ENCODE measurements at places on chromosomes 2 and 18. TPM values are rescaled to one million over a fixed set of nuclear protein-coding genes. Genes with fewer than 3 reads are reported as not detected.

DNA sequence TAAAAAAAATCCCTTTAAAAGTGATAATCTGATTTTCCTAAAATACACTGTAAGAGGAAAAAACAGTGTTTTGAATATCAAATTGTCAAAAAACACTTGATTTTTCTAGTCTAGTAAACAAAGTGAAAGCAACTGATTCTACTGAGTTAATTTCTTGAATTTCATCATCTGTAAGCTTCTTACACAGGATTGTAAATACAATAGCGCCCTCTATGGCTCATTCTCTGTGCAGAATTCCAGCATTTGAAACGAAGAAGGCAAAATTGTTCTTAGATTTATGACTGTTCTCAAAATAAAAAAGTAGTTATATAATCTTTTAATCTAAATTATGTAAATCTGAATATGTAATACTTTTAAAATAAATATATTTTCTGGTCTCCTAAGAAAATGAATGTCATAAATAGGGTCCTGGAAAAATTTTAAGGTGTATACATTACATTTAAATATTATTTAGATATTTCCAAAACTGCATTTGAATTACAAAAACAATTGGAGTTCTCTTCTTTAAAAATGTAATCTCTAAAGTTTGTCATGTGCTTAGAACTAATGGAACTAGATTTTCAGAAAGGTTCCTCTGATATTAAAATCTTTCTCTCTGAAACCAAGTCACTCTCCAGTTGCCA lies 176.9 kb upstream of the MC4R start:
- DNase-seq, result peak; percentile 74

Gene ADGRF3
- total RNA-seq, result not detected

- DNase-seq, result no peak
Observed at GRCh38 chr2:47403609-47404193, 745 bp downstream of the MSH2 start.

Gene EFHD1
- total RNA-seq, result not detected

Gene SOX11
- not detected for total RNA-seq

GRCh38 chr2:163604941-163605555 lies 130.8 kb downstream of the FIGN start:
- peak; percentile 64 for DNase-seq

- no peak for DNase-seq
Observed at GRCh38 chr2:61726456-61727209, 127.2 kb downstream of the FAM161A start.

Gene SMARCAL1
- 7.4 TPM for total RNA-seq

- DNase-seq, result peak; percentile 39
Observed at GRCh38 chr2:161946489-161947107, 127.4 kb downstream of the DPP4 start.

Gene ANKRD53
- total RNA-seq, result not detected

- no peak for DNase-seq
Observed at GRCh38 chr2:191019376-191019775, 5.4 kb upstream of the STAT1 start.

DNA sequence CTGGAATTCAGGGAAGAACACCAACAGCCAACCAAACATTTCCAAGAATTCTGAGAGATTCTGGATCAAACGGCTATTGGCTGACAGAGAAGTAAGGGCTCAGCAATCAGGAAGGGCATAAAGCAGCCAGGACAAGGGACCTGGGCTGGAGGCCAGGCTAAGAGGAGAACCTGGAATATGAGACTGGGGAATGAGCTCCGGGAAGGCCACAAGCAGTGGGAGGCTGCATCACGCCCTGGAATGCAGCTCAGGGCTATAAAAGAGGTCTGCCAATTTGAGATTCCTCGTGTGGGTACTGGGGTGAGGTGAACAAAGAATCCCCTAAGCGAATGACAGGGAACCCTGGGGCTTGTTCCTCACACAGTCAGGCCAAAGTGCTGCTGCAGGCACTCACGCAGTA lies 60.4 kb downstream of the ANO7 start:
- no peak for DNase-seq

GRCh38 chr2:269356-270030 lies 4.7 kb downstream of the ACP1 start:
- DNase-seq, result no peak

- DNase-seq, result no peak
Observed at GRCh38 chr2:170969030-170969429, 40.0 kb downstream of the GORASP2 start.

GRCh38 chr2:194926873-194927272 lies 730.2 kb upstream of the SLC39A10 start:
- no peak for DNase-seq

- no peak for DNase-seq
Observed at GRCh38 chr2:123688231-123688940, 336.7 kb upstream of the CNTNAP5 start.

DNA sequence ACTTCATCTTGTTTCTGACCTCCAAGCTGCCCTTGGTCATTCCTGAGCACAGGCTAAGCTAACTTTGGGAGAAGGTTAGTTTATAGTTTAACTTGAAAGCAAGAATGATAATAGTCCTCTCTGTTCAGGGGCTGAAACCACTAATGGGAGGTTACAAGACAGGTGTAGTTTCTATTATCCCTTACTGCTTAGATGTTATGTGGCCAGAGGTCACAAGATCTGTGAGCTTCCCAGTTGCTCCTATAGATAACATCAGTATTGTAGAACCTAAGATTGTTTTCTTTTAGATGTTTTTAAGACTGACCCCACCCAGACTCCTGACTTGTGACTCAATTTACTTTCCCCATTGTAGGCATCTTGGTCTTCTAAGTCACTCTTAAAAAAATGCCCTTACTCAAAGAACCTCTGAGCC lies 94.8 kb upstream of the LPIN2 start:
- DNase-seq, result no peak

GRCh38 chr2:204340511-204340910 lies 204.8 kb upstream of the PARD3B start:
- DNase-seq, result no peak

DNA sequence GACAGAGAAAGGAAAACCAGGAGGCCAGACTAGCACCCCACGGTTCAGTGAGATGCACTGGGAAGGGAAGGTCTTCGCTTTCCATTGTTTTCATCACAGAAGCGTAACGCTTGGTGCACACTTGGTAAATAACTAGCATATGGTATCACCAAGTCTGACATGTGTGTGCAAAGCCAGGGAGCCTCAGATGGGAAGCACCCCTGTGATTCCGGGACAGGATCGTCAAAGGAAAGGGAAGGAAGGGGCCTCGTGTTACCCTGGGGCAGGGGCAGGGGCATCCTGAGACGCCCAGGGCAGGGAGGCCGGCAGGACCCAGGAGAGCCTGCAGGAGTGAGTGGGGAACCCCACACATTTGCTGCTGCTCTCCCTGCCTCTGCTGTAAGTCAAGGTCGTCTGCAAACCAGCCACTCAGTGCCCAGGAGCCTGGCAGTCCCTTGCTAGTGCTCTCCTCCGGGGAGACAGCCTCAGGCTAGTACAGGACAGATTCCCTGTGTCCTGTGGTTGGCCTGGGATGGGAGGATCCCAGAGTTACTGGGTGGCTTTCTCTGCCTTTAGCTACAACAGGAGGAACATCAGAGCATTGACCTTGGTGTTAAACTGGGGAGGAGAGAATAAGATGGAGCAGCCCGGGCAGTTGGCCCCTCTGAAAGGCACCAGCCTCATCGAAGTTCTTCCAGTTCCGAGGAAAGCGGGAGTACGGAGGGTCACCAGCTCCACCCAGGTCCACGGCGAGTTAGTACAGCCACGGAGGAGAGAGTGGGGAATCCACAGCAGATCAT lies 192.5 kb downstream of the NDUFA10 start:
- DNase-seq, result no peak

DNA sequence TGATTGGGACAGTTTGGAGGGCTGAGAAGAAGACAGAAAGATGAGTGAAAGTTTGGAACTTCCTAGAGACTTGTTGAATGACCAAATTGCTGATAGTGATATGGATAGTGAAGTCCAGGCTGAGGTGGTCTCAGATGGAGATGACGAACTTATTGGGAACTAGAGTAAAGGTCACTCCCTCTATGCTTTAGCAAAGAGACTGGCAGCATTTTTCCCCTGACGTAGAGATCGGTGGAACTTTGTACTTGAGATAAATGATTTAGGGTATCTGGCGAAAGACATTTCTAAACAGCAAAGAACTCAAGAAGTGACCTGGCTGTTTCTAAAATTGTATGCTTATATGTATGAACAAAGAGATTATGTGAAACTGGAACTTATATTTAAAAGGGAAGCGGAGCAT lies 221.2 kb upstream of the KCNJ3 start:
- no peak for DNase-seq

DNA sequence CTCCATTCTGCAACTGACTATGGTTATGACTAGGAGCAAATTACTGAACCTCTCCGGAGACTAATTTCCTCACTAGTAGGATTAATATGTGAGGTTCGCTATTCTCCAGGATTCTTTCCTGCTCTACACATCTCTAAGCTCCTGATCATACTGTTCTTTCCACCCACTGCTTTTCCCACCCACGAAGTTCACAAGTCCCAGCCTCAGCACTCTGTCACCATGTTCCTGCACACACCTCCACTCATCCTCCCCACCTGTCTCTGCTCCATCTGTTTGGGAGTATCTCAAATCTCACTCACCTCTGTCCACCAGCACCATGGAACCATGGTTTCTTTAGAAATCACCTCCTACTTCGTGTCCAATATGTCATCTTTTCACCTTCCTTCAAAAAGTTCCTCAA lies 185.3 kb downstream of the LRATD1 start:
- no peak for DNase-seq

GRCh38 chr2:47896450-47896968 lies 9.8 kb downstream of the FBXO11 start:
- no peak for DNase-seq

DNA sequence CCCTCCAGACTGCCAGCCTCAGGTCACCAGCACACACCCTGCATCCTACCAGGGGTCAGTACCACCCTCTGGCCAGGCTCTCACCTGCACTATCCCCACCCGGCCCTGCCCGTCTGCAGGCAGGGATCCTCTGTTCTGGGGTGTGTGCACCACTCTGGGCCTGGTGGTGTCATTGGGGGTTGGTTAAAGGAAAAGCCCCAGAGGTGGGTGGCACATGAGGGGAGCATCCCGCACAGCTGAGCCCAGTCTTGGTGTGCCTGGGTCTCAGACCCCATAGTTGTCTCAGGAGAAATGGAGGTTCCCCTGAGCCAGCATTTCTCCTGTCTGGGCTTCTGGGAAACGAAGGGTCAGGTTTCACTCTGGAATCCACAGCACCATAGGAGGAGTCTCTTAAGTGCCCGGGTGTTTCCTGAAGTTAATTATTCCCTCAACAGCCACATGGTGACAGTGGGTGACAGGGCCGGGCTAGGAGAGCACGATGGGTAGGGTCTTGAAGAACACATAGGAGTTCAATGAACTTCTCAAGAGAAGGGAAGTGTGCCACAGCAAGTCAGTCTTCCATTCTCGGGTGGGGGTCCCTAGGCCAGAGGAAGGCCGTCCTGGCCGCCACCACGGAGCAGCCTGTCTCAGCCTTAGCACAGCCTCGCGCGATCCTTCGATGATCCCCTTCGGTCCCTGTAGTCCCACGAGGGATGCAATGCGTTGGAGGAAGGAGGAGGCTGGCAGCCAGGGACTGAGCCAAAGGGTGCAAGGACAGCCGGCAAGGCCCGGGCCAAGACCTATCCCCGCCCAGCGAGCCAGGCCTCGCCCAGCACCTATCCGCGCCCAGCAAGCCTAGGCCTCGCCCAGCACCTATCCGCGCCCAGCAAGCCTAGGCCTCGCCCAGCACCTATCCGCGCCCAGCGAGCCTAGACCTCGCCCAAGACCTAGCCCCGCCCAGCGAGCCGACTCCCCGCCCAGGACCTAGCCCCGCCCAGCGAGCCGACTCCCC lies 1.1 kb upstream of the FARP2 start:
- peak; percentile 63 for DNase-seq

Gene SH3RF3
- 0.51 TPM for total RNA-seq

Gene LINC00305
- total RNA-seq, result not detected

GRCh38 chr2:109206569-109207146 lies 77.7 kb downstream of the SH3RF3 start:
- no peak for DNase-seq

DNA sequence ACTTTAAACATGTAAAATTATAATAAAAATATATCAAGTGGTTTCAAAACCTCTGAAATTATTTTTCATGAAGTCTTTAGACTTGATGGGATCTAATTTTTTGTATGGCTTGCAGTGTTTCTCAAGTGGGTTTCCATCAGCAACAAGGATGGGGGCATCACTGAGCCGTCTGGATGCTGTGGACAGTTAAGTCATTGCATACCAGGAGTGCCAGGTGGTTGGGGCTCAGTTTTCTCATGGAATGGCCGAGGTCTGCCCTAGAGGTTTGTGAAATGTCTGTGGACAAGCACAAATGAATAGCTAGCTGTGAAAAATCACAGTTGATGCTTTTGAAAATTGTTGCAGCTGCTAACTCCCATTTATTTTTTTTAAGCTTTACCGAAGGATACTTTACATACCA lies 1.7 kb downstream of the PRELID3A start:
- DNase-seq, result no peak

DNA sequence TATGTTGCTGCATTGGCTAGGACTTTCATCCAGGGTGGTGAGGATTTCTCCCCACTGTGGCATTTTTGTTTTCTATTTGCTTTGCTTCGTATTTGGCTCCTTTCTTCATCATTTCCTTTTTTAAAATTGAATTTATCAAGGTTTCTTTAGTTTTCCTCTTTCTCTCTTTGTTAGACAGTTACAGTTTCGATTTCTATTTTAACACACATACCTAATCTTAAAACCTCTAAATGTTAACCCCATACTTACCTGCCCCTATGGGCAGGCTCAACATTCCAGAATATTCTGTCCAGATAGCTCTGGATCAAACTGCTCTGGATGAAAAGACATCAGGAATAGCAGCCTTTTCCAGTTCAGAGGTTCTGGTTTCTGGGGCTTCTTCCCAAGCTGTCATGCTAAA lies 49.2 kb downstream of the DIPK1C start:
- DNase-seq, result no peak

DNA sequence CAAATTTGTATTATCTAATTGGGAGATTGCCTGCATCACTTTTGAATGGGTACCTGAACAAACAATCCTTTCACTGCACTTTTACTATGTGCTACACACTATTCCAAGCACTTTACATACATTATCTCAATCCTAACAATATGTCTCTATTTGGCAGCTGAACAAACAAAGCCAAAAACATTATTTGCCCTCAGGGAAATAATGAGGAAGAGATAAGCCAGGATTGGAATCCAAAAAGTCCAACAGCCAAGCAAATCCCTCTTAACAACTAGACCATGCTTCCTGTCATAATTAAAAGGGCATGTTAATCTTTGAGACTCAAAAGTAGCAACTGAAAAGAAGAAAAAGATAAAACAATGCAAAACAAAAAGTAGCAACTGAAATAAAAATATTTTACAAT lies 32.1 kb downstream of the RPRD1A start:
- no peak for DNase-seq

Gene G6PC2
- not detected for total RNA-seq

All from bronchial epithelial cell (primary cell).